Posterior vena cava (tissue), 2 donors: ENCODE measurements at places on chromosomes 2 and 18. TPM values are rescaled to one million over a fixed set of nuclear protein-coding genes. Genes with fewer than 3 reads are reported as not detected.

Gene GPR39
- total RNA-seq: not detected

Gene TUBA3D
- not detected for total RNA-seq

Gene LIMS3
- total RNA-seq: 4.9 TPM

Gene LCT
- total RNA-seq: 0.05 TPM

Gene FTCDNL1
- 1.6 TPM for total RNA-seq

Gene OTX1
- total RNA-seq: not detected

DNA sequence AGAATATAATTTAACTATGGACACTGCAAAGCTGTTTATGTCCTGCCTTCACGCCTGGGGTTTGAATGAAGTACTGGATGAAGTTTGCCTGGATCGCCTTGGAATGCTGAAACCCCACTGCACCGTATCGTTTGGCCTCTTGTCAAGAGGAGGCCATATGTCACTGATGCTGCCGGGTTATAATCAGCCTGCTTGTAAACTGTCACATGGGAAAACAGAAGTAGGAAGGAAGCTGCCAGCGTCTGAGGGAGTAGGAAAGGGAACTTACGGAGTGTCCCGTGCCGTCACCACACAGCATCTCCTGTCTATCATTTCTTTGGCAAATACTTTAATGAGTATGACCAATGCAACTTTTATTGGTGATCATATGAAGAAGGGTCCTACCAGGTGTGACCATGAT, 105.8 kb downstream of the WDR7 start:
- peak; percentile 56 for DNase-seq

DNA sequence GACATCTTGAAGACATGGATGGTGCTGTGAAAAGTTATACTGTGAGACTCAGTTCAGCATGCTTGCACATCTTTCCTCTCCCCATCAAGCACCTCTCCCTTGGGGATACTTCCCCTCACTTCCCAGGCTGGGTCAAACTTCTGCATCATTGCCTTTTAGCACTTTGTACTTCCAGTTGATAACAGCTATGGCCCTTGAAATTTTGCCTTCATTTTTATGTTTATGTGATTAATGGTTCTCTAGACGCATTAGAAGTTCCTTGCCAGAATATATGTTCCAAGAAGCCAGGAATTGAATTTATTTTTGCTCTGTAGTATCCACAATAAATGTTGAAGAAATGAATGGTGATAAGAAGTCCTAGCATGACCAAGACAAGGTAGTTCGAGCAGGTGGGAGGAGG, 120.9 kb upstream of the ST6GAL2 start:
- DNase-seq: no peak

DNA sequence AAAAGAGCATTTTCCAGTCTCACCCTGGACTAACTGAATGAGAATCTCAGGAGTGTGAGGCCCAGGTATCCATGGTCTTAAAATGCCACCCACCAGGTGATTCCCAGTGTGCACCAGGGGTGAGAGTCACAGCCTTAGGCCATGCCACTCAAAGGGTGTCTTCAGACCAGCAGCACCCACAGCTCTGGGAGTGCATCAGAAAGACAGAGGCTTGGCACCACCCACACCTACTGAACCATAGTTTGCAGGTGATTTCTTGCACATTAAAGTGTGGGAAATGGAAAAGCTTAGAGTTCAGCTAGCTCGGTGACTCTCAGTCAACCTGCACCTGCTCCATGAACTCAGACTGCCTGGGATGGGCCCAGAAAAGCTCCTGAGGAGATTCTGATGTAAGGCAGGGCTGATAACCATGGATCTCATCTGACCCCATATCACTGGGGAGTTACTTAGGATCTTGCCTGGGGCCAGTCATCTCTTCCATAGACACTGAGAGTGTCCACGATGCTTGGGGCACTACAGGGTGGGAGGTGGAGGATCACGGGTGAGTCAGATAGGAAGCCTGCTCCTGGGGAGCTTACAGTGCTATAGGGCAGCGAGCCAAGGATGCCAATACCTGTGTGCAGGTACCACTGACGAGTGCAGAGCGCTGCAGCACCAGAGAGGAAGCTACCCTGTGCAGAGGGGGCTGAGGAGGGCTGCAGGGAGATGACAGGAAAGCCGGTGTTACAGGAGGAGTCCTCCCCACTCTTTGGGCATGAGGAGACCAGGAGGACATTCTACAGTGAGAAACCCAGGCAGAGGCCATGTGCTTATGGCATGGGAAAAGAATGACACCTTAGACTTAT, 4.6 kb downstream of the IL37 start:
- no peak for DNase-seq

- no peak for DNase-seq
Observed at GRCh38 chr2:187372213-187372612, 75.8 kb downstream of the CALCRL start.

DNA sequence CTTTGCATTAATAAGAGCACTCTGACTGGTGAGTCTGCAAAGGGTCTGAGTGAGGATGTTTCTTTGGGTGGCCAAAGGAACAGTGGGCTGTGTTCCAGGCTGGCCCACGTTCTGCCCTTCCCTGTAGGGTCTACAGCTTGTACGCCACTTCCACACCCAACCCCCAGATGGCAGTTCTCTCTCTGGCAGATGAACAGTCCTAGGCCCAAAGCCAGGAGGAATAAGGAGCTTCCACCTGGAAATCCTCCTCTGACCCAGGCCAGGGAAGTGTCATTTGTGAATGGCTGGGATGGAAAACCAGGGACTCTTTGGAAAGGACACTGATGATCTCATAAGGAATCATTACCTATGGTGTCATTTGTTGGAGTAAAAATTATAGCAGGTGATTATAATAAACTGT, 6.6 kb downstream of the OTOF start:
- no peak for DNase-seq

GRCh38 chr2:86225581-86225980, 26.3 kb downstream of the MRPL35 start:
- DNase-seq: peak; percentile 88

DNA sequence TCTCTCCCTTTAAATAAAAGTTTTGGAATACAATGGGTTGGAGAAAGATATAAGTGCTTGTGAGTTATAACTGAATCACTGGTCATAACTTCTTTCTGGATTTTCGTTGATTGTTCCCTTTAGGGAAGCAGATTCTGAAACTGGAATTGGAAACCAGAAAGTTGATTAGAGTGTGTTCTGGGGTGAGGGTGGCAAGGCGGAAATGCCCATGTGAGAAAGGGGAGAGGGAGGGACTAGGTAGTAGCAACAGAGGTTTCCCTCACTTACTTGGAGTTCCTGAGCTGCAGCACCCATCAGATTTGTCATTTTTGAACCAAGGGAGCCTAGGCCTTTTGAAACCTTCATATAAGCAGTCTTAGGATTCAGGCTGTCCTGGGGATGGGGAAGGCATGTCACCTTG, 453.4 kb downstream of the KCNJ3 start:
- DNase-seq: no peak

- DNase-seq: no peak
Observed at GRCh38 chr2:196453613-196454047, 185.9 kb upstream of the CCDC150 start.

DNA sequence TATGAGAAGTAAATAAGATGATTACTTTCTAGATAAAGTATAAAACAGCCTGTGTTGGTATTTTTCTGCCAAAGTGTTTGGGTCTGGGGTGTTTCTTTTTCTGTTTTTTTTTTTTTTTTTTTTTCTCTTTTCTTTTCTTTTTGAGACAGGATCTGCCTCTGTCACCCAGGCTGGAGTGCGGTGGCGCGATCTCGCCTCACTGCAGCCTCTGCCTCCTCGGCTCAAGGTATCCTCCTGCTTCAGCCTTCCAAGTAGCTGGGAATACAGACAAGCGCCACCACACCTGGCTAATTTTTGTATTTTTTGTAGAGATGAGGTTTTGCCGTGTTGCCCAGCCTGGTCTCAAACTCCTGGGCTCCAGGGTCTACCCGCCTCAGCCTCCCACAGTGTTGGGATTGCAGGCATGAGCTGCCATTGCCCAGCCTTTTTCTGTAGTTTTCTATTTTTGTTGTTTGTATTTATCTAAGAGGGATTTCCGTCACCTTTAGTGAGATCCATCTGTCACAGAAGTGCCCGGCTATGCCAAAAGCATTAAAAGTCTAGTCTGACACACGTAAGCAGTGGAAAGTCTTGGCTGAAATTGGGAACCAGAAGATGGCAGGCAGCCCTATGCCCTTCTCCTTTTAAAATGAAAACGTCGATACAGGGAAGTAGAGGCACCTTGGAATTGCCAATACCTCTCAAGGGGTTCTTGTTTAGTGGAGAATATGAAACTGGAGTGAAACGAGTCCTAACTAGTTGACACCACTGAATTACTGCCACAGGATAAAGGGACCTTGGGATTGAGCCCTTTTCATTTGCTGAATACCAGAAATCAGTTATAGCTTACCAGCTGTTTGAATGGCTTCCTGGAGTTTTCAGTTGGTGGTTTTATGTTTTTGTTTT, 14.0 kb downstream of the UGP2 start:
- DNase-seq: no peak

- DNase-seq: no peak
Observed at GRCh38 chr2:16255120-16255519, 314.8 kb downstream of the MYCN start.

GRCh38 chr18:6374935-6375529, 39.7 kb downstream of the L3MBTL4 start:
- DNase-seq: no peak

DNA sequence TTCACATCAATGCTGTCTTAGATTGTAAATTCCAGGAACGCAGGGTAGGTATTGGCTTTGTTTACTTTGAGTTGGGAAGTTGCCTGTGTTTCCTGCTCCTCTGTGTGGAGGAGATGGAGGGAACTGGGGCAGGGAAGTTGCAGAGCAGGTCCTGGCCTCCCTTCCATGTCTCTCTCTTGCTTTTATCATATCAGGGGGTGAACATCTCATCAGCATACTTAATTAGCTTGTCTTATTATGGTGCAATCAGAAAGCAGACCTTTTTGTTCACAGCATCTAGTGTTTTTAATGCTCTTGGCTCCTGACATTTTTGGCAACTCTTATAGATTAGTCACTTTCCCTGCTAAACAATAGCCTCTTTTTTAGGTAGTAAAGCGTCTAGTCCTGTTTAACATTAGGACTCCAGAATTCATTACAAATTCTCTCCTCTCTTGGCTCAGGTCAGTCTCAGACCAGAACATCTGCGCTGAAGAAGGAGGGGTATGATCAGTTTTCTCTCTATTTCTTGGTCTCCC, 11.5 kb upstream of the DIPK1C start:
- DNase-seq: no peak

DNA sequence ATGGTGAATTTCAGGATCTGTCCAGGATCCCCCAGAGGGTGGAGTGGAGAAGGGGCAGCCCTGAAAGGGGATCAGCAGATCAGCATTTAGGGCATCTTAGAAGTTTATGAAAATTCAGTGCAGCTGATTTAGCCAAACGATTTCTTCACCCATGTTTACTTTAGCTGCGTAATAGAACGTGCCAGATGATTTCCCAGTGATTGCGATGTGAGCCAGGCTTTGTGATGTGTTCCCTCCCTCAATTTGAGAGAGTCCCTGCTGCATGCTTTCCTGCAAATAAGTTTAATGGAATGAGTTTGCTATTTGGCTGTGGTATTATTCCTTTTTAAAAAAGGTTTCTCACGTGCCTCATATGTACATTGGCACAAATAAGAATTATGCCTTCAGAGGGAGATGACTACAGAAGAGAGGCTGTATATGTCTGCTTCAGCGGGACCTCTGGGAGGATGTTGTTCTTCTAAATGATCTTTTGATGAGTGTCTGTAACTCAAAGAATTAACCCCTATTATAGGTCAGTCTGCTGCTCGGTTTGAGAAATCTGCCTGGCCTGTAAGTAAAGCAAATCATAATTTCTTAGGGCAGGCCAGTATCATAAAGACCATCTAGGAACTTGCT, 111.9 kb downstream of the MRO start:
- DNase-seq: peak; percentile 83

DNA sequence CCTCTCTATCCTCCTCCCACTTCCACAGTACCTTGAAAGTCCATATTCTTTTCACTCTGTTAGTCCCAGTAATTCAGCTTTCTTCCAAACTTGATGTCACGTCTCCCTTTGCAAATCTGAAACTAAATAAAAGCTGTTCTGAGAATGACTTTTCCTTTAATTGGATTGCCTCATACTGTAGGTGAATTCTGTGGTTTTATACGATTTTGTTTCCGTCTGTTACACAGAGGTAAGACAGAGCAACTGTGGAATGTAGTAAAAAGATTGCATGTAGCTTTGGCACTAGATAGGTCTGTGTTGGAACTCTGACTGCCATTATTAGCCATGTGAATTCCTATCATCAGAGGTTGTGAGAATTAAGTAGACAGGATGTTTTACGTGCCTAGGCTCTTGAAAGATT, 25.9 kb downstream of the MALT1 start:
- DNase-seq: no peak
